ENCODE measurements at places on chromosomes 3 and 15.
A peak's percentile ranks its signal among the peaks of the same experiment; 100 is the strongest.

- DNase-seq: no peak
Observed at GRCh38 chr15:100430411-100430810, 88.6 kb upstream of the ADAMTS17 start.

- DNase-seq: no peak
Observed at GRCh38 chr3:179482857-179483256, 31.6 kb upstream of the GNB4 start.

GRCh38 chr3:128470134-128470899 is 3.6 kb upstream of the DNAJB8 start:
- DNase-seq: no peak

- DNase-seq: no peak
Observed at GRCh38 chr3:181486141-181486885, 225.4 kb upstream of the SOX2 start.

DNA sequence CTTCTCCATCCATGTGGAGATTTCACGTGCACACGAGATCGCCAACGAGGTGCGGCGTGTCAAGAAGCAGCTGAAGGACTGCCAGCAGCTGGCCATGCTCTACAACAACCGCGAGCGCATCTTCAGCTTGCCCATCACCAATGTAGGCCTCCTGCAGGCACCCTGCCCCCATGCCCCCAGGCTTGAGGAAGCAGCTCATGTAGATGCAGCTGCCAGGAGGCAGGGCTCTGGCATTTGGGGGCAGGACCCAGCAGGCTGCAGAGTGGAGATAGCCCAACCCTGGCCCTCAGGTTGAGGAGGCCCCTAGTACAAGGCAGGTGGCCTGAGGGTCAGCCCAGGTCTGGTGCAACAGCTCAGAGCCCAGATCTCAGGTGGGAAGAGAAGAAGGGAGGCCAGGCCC is 36.4 kb downstream of the DNAH1 start:
- no peak for DNase-seq

DNA sequence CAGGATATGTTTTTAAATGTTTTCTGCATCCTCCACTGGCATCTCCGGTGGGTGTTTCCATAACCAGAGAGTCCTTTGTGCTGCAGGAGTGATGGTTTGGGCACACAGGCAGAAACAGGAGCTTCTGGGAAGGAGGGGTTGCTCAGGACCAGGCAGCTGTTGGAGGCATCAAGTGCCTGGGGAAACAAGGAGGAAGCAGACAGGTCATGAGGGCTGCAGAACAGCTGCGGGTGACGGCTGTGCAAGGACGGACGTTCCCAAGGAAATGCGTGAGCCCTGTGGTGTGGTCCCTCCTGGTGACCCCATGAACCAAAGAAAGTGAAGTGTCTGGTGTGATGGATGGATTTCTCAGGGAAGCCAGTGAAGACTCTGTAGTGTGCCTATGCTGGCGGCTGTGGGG is 61.2 kb upstream of the TNFAIP8L3 start:
- no peak for DNase-seq

DNA sequence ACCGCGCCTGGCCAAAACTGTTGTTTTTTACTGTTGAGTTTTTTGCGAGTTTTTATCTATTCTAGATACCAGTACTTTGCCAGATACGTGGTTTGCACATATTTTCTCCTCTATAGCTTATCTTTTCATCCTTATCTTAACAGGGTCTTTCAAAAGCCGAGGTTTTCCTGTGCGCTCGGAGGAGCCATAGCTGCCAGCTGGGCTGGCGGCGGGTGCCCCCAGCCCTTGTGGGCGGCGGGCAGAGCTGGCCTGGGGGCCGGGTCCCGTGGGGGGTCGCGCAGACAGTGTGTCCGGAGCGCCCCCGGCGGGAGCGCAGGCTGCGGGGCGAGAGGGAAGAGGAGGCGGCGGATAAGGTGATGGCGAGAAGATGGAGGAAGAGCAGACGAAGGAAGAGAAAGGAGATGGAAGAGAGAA is 11.1 kb upstream of the EIF4A2 start:
- no peak for DNase-seq

- DNase-seq: no peak
Observed at GRCh38 chr3:152325136-152325535, 56.4 kb downstream of the MBNL1 start.

- DNase-seq: no peak
Observed at GRCh38 chr3:24387000-24387399, 107.7 kb downstream of the THRB start.

DNA sequence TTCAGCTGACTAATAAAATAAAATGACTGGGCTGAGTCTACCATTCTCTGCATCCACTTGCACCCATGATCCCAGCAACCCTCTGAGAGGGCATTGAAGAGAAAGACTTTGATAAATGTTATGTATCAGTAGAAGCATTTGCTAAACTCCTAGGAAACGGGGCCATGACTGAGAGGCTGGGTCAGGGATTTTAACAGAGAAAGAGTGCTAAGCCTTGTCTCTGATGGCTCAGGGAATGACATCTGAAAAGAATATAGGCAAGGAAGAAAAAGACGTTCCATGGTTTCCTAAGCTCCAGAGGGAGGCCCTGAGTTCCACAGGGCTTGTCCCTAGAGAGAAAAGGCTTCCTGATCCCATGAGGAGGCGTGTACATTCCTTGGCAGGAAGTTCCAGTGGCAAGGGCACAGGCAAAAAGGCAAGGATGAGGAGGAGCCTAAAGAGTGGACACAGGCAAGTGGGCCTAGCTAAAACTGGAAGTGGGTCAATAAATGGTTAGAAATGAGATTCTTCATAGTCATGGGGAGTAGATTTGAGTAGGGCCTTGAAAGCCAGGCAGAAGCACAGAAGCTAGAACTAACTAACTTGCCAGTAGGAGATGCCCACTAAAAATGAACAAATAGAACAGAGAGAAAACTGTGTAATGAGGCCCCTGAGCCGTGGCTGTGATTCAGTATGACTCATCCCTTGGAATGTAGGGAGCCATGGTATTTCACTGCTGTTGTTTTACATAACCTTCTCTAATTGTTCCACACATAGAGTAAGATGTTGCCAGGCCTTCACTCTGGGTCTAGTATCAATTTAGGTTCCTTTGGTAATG is 44.9 kb upstream of the MANF start:
- DNase-seq: no peak

DNA sequence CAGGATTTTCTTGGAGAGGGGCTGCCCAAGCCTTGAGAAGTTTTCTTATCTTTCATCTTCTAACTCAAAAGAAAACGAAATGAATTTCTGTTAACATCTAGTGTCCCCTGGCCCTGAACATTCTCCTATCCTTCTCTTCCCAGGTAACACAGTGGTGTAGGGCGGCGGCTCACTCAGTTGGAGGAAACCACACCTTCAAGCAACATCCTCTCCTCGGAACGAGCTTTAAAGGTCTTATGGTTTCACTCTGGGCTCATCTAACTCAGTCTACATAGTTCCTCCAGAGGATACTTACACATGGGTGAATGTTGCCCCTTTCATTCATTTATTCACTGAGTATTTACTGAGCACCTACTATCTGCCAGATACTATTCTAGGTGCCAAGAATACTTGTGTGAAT is 31.0 kb upstream of the KLHL6 start:
- no peak for DNase-seq

DNA sequence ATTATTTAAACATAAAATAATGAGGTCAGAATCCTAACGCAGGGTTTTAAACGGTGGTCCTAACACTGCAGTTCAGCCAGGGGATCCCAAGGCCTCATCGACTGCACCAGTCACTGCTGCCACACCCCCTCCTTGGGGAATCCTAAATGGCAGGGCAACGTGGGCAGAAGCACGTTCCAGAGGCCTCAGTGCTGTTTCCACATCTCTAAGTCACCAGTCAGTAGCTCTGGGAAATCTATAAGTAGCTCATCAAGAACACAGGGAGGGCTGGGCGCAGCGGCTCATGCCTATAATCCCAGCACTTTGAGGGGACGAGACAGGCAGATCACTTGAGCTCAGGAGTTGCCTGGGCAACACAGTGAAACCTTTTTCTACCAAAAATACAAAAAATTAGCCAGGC is 47.5 kb downstream of the PRTG start:
- DNase-seq: no peak

DNA sequence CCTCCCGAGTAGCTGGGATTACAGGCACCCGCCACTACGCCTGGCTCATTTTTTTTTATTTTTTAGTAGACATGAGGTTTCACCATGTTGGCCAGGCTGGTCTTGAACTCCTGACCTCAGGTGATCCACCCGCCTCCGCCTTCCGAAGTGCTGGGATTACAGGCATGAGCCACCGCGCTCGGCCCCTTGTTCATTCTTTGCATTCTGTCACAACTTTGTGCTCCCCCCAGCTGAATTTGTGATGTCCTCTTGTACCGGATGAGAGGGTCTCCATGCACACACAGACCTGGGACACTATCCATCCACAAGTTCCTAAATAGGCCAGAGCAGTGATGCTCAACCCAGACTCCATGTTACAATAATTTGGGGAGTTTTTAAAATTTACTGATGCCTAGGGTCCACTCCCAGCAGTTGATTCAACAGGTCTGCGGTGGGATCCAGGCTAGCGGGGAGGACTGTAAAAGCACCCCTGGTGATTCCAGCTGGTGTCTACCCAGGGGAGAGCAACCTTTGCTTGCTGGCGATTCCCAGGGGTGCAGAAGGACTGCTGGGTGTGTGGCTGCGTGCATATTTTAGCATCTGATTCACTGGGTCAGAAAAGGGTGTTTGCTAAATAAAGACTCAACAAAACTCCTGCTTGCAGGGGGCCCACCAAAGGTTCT is 1.0 kb downstream of the RASSF1 start:
- DNase-seq: no peak

GRCh38 chr3:105764378-105765307 is 104.2 kb downstream of the CBLB start:
- DNase-seq: peak; percentile 10

GRCh38 chr3:94121161-94121560 is 58.3 kb downstream of the NSUN3 start:
- no peak for DNase-seq

DNA sequence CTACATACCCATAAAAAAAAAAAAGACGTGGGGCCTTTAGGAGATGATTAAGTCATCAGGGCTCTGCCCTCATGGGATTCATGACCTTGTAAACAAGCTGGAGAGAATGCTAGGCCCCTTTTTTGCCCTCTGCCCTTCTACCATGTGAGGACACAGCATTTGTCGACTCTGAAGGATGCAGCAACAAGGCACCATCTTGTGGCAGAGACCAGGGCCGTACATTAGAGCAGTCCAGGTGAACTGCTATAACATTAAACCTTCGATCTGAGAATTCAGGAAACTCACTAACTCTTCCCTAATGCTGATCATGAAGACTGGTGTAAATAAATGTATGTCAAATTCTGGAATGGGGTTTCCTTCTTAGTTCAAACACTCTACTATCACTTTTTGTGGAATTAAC is 30.7 kb upstream of the SIAH2 start:
- DNase-seq: no peak

- no peak for DNase-seq
Observed at GRCh38 chr3:140370686-140371085, 307.2 kb upstream of the TRIM42 start.

DNA sequence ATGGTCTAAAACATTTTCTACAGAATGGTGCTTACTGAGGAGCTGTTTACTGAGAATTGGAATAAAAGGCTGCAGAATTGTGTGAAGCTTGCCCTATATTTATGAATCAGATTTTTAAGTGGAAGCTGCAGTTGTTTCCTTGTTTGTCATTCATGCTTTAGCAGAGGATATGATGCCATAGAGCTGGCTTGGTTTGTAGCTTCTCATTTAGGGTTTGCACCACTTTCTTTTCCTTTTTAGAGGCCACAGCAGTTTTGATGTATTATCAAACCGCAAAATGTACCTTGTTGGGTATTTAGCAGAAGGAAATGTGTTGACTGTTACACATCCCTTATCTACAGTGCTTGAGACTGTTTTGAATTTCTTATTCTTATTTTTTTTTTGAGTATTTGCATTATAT is 66.2 kb downstream of the RASA2 start:
- DNase-seq: no peak

DNA sequence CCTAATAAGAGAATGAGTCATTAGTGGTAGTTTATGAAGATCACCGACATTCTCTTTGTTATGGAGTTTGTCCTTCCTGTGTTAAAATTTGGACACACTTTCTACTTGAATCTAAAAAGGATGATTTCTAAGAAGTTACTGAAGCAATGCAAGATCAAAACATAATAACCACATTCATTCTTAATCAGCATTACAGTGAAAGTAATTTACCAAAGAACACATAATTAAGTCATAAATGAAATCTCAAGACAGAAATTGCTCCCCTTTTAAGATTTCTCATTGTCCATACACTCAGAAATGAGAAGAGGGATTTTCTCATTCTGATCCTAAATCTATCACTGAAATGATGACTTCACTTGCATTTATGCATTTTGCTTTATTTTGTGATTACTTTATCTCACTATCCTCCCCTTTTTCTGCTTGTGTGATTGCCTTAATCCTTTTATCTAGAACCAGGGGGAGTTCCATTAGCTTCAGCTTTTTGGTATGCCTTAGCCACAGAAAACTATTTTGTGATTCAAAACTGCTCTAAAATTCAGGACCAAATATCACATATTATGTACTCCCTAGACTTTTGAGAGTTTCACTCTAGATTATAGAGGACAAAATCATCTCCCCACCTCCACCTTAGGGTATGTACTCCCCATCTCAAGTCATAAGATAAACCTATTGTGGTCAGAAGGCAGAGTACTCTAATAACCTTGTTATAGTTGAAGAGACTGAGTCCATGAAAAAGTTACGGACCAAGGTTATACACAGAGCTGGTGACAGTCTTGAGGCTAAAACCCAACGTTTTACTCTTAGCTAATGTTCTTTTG is 817.6 kb upstream of the CFAP20DC start:
- no peak for DNase-seq

GRCh38 chr3:67529337-67529736 is 125.1 kb downstream of the SUCLG2 start:
- no peak for DNase-seq

DNA sequence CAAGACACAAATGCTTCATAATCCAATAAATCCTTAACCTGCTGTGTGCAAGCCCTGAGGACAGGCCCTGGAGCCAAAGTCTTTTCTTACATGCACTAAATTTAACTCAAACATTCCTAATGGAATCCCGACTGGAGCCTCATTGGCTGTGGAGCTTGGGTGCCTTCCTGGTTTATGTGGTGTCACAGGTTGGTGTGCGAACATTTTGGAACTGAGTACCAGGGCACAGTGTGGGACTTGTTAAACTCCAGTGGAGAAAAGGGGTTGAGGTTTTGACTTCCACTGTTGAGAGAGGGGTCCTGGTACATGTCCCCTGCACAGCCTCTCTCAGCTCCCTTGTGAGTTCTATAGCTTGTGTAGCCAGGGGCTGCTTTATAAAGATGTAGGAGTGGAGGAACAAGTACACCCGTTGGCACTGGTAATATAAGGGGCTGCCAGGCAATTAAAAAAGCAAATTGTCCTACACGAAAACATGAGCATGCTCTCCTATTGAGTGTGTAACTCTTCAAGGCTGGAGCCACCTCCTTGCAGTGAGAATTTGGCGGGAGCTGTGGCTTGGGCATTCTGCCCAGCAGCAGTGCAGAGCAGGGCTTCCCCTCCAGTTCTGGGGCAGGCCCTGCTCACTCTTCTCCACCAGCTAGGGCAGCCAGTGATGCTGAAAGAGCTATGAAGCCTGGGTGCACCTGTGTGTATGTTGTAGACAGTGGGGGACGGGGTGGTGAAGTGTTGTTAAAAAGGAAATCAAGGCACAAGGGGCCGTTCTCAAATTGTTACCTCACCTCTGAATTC is 218.1 kb downstream of the CLSTN2 start:
- no peak for DNase-seq

- DNase-seq: no peak
Observed at GRCh38 chr3:16148213-16148612, 26.3 kb upstream of the GALNT15 start.

Measured in bone marrow (tissue), 2 donors.